ENCODE measurements at places on chromosomes 3 and 15.
A peak's percentile ranks its signal among the peaks of the same experiment; 100 is the strongest.

DNA sequence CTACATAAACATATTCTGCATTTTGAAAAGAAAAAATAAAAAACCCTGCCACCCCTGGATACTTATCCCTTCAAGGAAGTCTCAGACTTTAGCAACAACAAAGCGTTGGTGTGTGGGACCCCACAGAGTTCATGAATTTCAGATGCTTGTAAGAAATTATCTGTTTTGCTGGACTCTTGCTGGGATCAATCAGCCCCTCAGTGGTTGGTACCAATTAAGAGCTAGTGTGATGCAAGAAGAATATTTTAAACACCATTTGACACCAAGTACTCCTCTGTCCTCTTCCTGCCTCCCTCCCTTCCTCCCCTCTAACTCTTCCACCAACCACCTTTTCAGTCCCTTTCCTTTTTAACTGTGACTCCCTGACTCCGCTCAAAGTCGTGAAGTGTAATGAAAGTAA, 51.5 kb downstream of the SST start:
- no peak for DNase-seq

DNA sequence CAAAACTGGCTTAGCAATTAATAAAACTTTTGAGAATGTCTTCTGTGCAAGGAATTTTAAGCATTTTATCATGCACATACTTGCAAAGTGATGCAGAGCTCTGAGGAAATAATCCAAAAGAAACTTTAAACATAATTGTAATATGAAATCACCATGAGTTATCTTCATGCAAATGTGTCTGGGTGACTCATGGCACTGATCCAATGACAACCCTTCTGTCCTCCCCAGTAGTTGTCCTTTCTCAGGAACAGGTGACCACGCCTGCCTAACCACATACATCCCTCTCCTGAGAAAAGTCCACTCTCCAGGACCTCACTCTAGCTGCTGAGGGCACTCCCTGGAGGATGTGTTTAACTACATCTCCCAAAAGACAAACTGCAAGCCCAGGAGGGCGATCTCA, 530.6 kb upstream of the IL12A start:
- DNase-seq: no peak

DNA sequence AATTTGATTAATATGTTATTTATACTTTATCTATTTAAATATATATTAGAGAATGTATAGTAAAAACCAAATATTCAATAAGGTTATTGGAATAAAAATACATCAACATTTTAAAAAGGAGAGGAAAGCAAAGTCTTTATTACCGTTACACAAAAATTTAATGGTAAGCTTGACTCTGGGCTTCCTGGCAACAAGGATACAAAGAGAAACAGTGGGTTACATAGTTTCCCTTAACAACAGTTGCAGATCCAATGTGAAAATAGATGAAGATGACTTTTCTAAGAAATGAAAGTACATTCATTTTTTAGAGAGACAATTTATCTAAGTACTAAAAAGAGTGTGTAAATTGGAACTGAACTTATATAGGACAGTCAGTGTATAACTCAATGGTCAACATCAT, 6.0 kb upstream of the PHLDB2 start:
- DNase-seq: no peak

DNA sequence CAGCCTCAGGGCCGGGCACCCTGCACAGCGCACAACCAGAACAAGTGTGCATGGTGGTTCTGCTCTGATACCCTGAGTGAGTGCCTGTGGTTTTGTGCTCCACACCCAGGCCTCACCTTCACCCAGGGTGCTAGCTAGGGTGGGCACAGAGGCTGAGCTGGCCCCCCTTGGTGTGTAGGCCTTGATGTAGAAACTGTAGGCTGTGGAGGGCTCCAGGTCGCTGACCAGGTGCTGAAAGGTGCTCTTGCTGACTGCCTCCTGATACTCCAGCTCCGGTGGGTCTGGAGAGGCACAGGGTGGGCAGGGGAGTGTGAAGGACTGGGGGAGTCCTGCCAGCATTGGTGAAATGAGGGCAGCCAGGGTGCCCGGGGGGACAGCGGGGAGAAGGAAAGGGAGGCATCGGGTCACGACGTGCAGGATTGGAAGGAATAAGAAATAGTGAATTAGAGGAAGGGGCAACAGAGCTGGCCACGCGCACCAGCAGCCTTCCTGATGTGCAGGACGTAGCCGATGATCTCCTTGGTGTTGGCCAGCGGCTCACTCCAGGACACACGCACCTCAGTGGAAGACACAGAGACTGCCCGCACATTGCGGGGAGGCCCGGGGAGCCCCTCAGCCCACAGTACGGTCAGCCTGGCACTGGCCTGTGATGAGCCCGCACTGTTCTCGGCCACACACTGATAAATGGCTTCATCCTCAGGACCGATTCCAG, 26.6 kb downstream of the RNU5B-1 start:
- no peak for DNase-seq

GRCh38 chr3:108088697-108089096, 2.1 kb downstream of the CD47 start:
- DNase-seq: no peak

GRCh38 chr3:149547413-149547812, 72.9 kb downstream of the TM4SF4 start:
- no peak for DNase-seq

- no peak for DNase-seq
These were observed 104.9 kb downstream of the GREM1 start for GRCh38 chr15:32822739-32823138.

DNA sequence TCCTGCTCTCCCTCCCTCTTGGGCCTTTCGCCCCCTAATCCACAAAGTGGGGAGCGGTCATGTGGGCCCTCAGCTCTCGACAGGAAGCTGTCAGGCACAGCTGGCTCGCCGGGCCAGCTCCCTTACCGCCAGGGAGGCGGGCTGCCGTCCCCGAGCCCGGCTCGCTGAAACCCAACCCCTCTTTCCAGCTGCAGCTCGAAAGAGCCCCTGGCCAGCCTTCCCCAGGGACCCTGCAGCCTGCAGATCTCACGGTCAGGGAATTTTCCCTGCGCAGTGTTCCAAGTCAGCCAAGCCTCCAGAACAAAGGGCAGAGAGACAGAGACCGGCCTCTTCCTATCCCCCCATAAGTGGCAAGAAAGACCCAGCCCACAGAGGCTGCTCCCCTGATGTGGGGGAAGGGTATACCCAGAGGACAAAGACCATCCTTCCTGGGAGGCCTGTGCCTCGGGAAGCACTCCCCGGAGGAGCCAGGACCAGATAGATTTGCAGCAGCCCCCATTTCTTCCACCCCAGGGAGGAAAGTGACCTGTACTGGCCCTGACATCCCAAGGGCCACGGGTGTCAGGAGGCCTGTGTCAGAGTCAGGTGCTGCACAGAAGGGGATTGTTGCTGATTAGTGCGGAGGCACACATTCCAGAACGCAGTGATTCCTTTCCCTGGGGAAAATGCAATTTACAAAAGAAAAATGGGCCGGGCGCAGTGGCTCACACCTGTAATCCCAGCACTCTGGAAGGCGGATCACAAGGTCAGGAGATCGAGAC, 32.6 kb downstream of the MAGEF1 start:
- DNase-seq: no peak

DNA sequence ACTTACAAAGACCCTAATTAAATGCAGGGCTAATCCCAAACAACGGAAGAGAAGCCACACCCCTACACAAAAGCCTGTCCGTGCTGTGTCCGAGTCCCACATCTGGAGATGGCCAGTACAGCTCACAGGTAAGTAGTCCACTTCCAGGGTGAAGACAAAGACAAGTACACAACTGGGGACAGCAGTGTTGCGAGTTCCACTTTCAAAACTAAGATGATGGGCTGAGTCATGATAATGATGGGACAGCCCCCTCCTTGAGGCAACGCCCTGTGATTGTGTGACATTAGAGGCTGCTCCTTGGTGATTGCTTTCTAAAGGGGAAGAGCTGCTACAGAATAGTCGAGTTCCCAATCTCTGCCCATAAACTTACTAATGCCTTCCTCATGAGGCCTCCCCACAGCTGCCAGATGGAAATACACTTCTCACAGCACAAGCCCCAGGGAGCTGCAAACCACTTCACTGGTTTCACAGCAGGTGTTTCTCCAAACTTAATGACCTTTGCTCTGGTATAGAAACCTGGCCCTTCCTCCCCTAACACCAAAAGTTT, 27.6 kb downstream of the RFT1 start:
- DNase-seq: peak; percentile 47

- DNase-seq: no peak
These were observed 267.7 kb downstream of the XXYLT1 start for GRCh38 chr3:195003006-195003892.

DNA sequence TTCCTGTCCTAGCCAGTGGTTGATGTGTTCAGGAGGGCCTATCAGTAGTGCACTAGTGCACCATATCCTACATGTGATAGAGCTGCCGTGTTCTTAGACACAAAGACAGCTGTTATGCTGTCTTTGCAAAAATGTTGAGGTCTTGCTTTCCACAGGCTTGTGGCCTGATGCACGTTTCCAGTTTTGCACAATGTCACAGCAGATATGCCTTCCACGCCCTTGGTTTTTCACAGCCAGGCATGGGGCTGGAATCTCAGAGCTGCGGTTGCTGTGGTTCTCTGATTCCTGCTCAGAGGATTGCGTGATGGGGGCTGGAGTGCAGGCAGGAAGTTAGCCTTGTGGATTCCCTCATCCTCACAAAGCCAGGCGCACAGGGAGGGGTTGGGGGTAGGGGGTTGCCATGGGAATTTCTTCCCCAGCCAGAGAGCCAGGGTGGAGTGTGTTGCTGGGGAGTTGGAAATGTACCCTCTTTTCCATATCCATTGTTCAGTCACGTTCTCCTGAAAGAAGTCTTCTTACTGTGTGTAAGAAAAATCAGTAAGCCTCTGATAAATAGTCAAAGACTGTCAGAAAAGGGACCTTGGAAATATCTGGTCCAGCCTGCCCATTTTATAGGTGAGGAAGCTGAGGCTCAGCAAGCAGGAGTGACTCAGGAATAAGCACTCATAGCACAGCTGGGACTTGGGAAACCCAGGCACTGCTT, 79.4 kb downstream of the SMAD3 start:
- DNase-seq: no peak

- DNase-seq: no peak
These were observed 623.7 kb downstream of the GRM7 start for GRCh38 chr3:7484636-7485035.

DNA sequence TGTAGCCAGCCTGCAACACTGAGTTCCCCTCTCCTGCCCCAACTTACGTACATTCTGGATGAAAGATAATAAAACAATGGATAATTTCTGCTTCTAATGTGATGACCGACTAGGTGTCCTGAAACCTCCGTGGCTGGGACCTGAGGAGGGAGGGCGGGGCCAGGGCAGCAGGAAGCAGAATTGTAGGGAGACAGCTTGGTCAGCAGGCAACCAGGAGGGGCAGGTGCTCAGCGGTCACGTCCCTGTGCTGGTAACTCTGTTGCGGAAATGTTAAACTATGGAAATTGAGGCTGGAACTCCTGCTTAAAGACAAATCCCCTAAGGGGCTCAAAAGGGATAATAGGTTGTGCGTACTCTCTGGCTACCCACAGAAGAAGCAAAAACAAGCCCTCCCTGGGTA, 30.4 kb downstream of the SLC6A20 start:
- no peak for DNase-seq

- no peak for DNase-seq
These were observed 78.1 kb downstream of the ZPLD1 start for GRCh38 chr3:102512734-102513504.

- DNase-seq: no peak
These were observed 26.7 kb downstream of the RAD51 start for GRCh38 chr15:40721701-40722100.

DNA sequence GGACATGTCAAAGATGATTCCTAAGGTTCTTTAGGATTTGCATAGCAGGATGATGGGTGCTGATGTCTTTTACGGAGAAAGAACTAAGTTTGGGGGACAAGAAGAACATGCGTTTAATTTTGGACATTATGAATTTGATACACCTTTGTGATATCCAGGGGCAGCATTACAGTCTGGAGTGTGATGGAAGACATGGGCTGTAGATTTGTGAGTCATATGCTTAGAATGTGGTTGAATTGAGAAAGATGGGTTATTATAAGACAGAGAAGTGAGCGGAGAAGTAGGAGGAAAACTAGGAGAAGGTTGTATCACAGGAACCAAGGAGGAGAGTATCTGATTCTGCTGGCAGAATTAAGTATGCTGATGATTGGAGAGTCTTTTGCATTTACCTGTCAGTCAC, 20.6 kb downstream of the NEO1 start:
- no peak for DNase-seq

DNA sequence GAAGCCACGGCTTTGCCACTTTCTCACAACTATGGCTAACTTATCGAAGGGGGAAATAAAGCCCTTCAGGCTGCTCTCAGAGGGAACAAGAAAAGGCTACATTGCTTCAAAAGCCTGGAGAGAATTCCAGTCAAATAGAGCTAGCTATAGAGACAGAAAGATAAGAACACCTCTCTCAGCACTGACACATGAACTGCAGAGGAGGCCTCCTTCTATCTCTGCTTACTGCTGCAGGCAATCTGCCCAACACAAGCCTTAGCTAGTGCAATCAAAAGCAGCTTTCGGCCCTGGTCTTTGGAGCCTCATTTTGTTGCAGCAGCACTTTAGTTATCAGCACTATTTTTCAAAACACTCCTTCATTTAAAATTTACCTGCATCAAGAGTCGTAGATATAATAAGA, 118.4 kb upstream of the ROBO1 start:
- DNase-seq: no peak

- no peak for DNase-seq
These were observed 7.3 kb upstream of the TRPM1 start for GRCh38 chr15:31108836-31109235.

GRCh38 chr3:51668756-51669155, 2.3 kb upstream of the TEX264 start:
- DNase-seq: no peak

- DNase-seq: no peak
These were observed 184.1 kb upstream of the TP63 start for GRCh38 chr3:189446959-189447560.

DNA sequence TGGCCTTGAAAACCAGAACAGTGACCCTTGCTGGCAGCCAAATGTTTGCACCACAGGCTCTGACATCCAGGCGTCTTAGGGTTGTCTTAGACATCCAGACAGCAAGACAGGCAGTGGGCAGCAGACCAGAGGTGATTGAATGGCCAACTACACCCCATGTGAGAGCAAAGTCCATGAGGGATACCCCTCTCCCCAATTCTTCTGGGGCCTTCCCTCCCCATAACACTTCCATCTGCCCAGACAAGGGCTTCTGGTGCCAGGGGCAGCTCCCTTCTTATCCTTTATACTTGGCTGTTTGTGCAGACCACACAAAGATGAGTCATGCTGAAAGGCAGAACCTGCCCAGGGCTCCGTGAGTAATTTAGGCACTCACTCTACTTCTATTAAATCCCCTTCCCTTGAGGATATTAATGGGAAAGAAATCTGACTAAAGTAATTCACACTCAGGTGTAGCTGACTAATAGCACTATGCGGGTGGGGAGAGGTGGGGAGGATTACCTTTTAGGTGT, 257.9 kb downstream of the UACA start:
- no peak for DNase-seq

GRCh38 chr15:62231856-62232255, 66.8 kb upstream of the C2CD4B start:
- no peak for DNase-seq

- no peak for DNase-seq
These were observed 141.8 kb downstream of the EEFSEC start for GRCh38 chr3:128294999-128295468.

DNA sequence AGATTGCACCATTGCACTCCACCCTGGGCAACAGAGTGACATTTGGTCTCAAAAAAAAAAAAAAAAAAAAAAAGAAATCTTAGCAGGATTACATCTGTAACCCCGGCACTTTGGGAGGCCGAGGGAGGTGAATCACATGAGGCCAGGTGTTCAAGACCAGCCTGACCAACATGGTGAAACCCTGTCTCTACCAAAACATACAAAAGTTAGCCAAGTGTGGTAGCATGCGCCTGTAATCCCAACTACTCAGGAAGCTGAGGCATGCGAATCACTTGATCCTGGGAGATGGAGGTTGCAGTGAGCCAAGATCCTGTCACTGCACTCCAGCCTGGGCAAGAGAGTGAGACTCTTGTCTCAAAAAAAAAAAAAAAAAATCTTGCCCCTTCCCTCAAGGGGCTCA, 40.4 kb downstream of the LIPC start:
- no peak for DNase-seq
